ENCODE measurements at places on chromosomes 2 and 18. TPM values are rescaled to one million over a fixed set of nuclear protein-coding genes. Genes with fewer than 3 reads are reported as not detected.
A peak's percentile ranks its signal among the peaks of the same experiment; 100 is the strongest.

PROKR1 gene
- 0.09 TPM for total RNA-seq

- peaks cover 10% of the 10 kb centered on the region for H3K4me1 ChIP-seq
- no peaks in the 10 kb centered on the region for H3K36me3 ChIP-seq
- H3K4me3 ChIP-seq: no peak overlapping the region
- DNase-seq: no peak
These were observed 40.6 kb downstream of the SPC25 start for GRCh38 chr2:168849610-168850009.

- no peak overlapping the region for H3K4me3 ChIP-seq
- no peak overlapping the region for H3K27ac ChIP-seq
- no peaks in the 10 kb centered on the region for H3K27me3 ChIP-seq
- no peaks in the 10 kb centered on the region for H3K4me1 ChIP-seq
These were observed 1768.2 kb downstream of the SUCLG1 start for GRCh38 chr2:82690757-82691411.

DNA sequence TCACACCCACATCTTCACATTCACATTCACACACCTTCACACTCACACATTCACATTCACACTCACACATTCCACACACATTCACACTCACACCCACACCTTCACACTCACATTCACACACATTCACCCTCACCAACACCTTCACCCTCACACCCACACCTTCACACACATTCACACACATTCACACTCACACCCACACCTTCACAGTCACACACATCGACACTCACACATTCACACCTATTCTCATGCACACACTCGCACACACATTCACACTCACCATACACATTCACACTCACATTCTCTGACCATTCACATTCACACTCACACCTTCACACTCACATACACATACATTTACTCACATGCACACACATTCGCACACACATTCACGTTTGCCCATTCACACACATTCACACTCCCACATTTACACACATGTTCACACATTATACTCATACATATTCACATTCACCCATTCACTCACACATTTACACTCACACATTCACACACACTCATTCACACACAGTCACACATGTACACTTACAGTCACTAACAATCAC is 62.7 kb downstream of the BIN1 start:
- H3K36me3 ChIP-seq: peaks cover 13% of the 10 kb centered on the region
- H3K27me3 ChIP-seq: no peaks in the 10 kb centered on the region
- H3K27ac ChIP-seq: peak overlapping the region; percentile 78
- H3K4me1 ChIP-seq: peaks cover 11% of the 10 kb centered on the region
- no peak overlapping the region for H3K4me3 ChIP-seq
- no peak for DNase-seq

DNA sequence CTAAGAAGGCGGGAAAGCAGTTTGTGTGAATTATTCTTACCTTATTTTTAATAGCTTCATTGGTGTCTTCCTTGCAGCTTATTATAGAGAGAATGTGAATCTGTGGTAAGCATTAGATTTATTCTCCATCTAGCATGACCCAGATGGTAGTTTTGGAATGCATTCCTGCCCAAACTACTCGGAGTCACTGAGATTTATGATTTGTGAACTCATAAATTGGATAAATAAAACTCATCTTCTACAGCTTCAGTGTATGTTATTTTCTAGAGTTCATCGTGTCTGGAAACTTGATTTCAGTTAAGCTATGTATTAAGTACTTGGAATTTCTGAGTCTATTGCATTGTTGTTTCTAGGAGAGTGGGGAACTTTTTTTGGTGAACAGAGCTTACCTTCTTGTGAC is 170.5 kb downstream of the FAM210A start:
- H3K27me3 ChIP-seq: no peaks in the 10 kb centered on the region
- H3K36me3 ChIP-seq: no peaks in the 10 kb centered on the region
- peaks cover 9% of the 10 kb centered on the region for H3K4me1 ChIP-seq
- DNase-seq: no peak

DNA sequence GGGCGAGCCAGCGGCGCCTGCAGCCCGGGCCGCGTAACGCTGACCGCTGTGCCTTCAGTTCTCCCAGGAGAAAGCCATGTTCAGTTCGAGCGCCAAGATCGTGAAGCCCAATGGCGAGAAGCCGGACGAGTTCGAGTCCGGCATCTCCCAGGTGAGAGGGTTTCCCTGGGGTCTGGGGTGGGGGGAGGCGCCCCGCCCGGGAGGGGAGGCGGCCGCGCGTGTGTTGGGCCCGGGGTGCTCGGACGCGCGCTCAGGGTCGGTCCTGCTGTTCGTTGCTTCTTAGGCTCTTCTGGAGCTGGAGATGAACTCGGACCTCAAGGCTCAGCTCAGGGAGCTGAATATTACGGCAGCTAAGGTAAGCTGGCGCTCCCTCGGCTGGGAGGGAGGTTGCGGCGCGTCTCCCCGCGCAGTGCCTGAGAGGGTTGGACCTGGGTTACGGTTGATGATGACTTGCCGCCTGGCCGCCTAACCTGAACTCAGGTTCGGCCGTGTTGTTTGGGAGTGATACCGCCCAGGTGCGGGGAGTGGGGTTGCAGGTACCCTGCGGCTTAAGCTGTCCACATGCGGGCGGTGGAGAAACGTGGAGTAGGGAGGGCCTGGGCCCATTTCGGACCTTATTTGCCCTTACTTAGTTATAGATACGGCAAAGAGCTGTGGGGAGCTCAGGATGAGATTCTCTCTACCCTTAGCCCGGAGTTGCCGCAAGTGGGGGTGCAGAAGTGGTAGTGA is 638 bp downstream of the RPS7 start:
- peak overlapping the region; percentile 78 for H3K4me3 ChIP-seq
- H3K4me1 ChIP-seq: peaks cover 30% of the 10 kb centered on the region
- peak overlapping the region; percentile 95 for H3K27ac ChIP-seq
